ENCODE measurements at places on chromosomes 16 and 17.
A peak's percentile ranks its signal among the peaks of the same experiment; 100 is the strongest.

DNA sequence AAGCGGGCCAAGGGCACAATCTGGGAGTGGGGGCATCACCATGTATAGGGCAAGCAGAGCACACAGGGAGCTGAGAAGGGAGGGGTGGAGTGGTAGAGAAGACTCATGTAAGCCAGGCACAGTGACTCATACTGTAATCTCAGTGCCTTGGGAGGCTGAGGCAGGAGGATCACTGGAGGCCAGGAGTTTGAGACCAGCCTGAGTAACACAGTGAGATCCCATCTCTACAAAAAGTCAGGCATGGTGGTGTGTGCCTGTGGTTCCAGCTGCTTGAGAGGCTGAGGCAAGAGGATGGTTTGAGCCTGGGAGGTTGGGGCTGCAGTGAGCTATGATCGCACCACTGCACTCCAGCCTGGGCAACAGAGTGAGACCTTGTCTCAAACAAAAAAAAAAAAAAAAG lies 40.8 kb downstream of the ARHGAP27 start:
- DNase-seq: no peak

DNA sequence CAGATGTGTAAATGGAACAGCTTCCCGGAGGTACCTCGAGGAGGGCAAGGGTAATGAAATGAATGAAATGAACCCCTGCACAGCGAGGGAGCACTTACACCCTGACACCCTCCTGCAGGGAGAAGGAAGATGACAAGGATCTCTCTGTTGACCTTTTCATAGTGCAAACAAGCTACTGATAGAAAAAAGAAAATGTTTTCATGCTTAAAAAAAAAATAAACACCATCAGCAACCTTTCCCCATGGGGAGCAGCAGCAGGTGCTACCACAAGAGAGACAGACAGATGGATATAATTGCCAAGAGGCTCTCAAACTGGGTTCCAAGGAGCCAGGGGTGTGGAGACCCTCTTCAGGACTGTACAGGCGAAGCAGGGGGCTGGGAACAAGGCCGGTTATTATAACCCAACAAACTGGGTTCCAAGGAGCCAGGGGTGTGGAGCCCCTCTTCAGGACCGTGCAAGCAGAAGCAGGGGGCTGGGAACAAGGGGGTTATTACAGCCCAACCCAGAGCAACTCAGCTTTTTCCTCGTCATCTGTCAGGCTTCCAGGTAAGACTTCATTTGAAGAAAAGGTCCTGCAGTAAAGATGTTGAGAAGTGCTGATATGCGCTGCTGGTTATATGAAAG lies 718 bp upstream of the RPH3AL start:
- DNase-seq: no peak

GRCh38 chr16:80887062-80887461 lies 82.7 kb upstream of the CDYL2 start:
- DNase-seq: no peak

- no peak for DNase-seq
Measured at GRCh38 chr16:55349867-55350266, 25.9 kb downstream of the IRX6 start.

GRCh38 chr17:69232650-69233049 lies 4.0 kb upstream of the ABCA10 start:
- DNase-seq: no peak

GRCh38 chr17:75647061-75647460 lies 13.8 kb downstream of the SMIM5 start:
- DNase-seq: no peak

DNA sequence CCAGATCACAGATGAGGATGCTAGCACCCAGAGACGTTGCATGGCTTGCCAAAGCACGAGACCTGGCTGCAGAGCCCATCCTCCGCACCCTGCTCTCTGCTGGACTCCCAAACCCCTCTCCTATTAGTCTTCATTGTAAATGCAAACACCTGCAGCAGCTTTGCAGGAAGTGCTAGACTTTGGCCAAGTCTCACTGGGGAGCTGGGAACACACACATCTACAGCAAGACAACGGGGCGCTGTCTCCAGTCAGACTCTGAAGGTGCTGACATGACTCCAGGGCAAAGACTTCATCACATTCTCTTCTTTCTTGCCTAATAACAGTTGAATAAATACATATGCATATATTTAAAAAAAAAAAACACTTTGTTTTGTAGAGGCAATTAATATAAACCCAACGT lies 43.8 kb downstream of the CYTH1 start:
- no peak for DNase-seq

DNA sequence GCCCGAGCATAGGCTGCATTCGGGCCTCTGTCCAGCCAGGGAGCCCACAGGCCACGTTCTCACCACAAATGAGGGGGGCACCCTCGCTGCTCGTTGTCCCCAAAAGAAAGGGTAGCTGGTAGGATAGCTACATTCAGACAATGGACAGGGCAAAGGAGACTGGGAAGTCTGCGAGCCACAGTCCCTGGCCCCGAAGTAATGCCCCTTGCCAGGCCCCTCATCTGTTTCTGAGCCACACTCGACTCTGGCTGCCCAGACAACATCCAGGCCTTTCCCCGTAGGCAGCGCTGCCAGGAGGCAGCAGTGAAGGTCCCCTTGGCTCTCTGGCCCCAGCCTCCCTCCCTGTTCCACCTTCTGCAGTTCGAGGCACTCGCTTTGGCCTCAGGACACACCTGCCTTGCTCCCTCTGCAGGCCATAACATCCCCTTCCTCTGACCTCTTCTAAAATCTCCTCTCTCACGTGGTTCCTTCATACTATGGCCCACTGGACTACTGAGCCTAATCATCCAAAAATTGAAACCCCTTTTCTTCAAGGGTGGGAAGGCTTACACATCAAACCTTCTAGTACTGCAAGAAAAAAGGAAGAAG lies 12.2 kb downstream of the AIPL1 start:
- DNase-seq: no peak

GRCh38 chr17:12814718-12815117 lies 25.4 kb downstream of the ARHGAP44 start:
- DNase-seq: no peak

- no peak for DNase-seq
Measured at GRCh38 chr17:70888324-70888723, 719.0 kb downstream of the KCNJ2 start.

DNA sequence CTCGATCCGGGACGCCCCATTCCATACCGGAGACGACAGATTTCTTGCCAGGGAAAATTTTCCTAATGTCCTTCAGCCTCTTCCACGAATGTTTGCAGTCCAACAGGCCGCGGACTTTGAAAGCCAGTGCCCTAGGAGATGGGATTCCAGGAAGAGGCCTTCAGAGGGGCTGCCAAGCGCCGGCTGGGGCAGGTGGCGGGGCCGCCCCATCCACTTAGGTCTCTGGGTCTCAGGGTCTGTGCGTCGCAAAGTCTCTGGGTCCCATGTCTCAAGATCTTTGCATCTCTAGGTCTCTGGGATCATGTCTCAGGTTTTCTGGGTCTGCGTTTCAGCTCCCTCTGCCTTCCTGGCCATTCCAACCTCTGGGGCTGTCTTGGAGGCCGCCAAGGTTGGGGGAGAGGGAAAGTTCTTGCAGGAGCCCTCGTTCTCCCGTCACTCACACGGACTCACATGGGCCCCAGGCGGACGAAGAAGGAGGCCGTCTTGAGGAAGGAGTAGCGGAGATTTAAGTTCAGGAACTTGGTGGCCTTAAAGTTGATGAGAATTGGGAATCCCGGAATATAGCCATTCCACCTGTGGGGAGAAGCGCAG lies 7.2 kb downstream of the ALOX12B start:
- no peak for DNase-seq

DNA sequence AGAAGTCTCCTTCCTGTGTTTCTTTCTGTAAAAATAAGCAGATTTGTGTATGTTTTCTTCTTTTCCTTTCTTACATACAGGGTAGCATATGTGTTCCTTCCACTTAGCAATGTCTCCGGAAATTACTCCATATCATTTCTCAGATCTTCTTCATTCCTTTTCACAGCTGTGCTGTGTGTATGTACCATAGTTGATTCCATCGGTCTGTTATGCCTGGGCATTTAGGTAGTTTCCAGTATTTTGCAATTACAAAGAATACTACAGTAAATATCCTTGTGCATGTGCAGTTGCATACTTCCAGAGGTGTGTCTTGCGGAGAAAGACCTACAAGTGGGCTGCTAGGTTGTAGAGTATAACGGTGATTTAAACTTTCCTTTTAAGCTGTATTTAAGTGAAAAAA lies 69.8 kb downstream of the CLEC16A start:
- no peak for DNase-seq

GRCh38 chr16:77850636-77851333 lies 62.4 kb downstream of the VAT1L start:
- no peak for DNase-seq

- DNase-seq: no peak
Measured at GRCh38 chr17:27354491-27355081, 60.7 kb downstream of the WSB1 start.

- no peak for DNase-seq
Measured at GRCh38 chr16:4623593-4623992, 1.0 kb upstream of the MGRN1 start.

DNA sequence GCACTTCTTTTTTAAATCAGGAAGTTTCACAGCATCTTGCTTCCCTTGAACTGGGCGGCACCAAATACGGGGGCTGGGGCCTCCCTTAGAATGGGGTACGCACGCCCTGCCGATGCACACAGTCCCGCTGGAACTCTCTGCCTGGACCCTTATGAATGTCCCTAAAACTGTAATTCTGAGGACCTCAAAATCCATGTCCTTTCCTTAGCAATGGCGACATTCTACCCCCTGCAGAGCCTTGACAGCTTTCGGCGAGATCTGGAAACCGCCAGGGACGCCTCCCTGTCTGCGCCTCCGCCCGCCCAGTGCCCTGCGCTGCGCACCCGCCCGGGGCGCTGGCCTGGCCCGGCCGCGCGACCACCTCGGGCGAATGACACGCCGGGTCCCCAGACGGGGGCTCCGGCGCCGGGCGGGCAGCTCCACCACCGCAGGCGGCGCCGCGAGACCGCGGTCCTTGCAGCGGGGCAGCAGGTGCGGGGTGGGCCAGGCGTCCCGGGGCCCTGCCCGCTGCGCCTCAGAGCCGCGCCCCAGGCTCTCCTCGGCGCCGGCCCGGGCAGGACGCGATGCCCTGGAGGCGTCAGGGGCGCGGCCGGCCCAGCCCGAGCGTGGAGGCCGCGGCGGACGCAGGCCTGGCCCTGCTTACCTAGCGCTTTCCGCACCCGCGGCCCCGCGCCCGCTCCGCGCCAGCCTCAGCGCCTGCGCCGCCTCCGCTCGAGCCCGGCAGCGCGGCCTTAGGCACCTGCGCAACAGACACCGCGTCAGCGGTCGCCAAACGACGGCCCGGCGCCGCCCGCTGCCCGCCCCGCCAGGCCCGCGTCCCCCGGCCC lies 548 bp downstream of the HAGH start:
- DNase-seq: peak; percentile 75

DNA sequence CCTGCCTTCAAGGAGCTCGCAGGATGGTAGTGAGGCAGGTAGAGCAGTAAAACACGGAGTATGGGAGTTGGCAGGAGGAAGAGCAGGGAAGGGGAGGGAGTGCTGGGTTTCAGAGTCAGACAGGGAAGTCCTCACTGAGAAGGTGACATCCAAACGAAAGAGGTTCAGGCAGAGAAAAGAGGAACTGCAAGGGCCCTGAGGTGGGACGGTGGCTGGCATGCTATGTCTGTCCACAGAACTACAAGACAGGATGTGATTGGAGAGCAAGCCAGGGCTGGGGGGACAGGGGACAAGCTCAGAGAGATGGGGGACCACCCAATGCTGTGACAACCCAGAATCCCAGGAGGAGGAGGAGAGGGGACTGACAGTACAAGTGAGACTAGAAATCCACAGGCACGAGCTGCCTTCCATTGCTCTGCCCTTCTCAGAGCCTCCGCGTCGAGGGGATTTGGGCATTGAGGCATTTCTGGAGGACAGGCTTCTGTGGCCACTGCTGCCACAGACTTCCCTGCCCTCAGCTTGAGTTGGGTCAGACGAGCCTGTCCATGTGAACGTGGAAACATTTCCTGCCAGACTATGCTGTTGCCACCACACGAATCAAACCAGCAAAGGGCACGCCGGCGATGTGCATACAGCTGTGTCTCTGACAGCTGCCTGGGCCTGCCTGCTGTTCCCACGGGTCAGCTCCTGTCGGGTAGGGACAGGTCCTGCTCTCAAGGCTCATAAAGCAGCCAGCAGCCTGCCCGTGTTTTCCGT lies 100.1 kb downstream of the RAB11FIP4 start:
- DNase-seq: no peak

- no peak for DNase-seq
Measured at GRCh38 chr17:57110579-57111325, 25.7 kb downstream of the AKAP1 start.

- DNase-seq: no peak
Measured at GRCh38 chr16:86679490-86679889, 101.1 kb downstream of the FOXL1 start.

- no peak for DNase-seq
Measured at GRCh38 chr16:56753410-56753809, 23.5 kb downstream of the NUP93 start.

- no peak for DNase-seq
Measured at GRCh38 chr17:62819511-62820221, 11.6 kb upstream of the MARCHF10 start.

DNA sequence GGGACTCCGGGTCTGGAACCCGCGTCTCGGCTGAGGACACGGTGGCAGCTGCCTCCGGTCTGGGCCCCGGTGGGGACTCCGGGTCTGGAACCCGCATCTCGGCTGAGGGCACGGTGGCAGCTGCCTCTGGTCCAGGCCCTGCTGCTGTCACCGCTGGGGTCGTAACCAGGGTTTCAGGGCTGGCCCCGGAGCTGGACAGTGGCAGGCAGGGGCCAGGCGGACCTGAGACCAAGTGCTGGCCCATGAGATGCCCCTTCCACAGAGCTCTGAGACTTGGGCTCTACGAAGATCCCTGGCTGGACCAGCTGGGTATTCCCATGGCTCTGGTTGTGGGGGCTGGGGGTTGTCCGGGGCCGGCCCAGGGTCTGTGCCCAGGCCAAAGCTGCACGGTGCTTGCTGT lies 3.8 kb downstream of the RPUSD1 start:
- no peak for DNase-seq

DNA sequence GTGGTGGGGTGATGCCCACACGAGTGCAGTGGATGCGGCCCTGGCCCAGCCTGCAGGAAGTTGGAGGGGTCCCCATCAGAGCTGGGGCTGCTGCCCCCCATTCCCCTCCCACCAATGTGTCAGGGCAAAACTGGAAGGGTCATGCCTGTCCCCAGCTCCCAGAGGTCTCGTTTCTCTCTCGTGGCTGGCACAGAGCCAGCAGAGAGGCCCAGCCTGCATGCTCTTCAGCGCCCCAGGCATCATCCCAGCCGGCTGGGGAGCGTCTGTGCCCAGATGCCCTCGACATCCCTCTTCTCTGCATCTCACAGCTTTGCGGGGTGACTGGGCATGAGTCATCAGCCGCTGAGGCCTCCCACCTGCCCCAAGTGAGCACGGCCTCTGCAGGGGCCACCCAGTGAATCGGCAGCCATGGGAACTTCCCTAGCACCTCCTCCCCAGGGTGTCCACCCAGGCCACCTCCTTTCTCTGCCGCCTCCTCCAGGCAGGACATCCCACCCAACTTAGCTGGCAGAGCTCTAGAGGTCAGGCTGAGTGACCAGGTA lies 9.8 kb upstream of the CSNK1D start:
- DNase-seq: peak; percentile 74
